ENCODE measurements at places on chromosomes 4 and X.

DNA sequence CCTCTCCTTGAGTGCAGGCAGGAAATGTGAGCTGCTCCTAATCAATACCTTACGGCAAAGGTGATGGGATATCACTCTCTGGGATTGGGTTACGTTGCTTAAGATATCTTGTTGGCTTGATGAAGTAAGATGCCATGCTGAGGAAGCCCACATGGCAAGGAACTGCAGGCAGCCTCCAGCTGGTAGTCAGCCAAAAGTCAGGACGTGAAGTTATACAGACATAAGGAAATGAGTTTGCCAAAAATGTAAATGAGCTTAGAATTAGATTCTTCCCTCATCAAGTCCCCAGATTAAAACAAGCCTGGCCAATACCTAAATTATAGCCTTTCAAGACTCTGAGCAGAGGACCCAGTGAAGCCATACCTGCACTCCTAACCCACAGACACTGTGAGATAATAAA lies 155.0 kb downstream of the QDPR start:
- DNase-seq = no peak

DNA sequence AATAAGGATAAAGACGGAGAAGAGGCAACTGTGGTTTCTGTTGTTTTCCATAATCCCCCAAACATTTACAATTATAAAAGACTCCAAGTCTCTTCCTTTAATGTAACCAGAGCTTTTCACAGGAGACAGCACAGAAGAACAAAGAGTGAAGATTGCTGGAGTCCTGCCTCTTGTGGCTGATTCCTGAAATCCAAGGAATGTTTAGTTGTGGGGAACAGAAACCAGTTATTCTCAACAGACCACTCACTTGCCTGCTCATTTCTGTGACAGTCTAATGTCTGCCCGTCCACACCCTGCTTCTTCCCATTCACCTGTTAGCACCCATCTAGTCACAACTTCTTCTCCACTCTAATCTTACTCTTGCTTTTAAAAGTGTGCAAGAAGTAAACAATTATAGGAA lies 12.1 kb downstream of the TEX13B start:
- DNase-seq = no peak

DNA sequence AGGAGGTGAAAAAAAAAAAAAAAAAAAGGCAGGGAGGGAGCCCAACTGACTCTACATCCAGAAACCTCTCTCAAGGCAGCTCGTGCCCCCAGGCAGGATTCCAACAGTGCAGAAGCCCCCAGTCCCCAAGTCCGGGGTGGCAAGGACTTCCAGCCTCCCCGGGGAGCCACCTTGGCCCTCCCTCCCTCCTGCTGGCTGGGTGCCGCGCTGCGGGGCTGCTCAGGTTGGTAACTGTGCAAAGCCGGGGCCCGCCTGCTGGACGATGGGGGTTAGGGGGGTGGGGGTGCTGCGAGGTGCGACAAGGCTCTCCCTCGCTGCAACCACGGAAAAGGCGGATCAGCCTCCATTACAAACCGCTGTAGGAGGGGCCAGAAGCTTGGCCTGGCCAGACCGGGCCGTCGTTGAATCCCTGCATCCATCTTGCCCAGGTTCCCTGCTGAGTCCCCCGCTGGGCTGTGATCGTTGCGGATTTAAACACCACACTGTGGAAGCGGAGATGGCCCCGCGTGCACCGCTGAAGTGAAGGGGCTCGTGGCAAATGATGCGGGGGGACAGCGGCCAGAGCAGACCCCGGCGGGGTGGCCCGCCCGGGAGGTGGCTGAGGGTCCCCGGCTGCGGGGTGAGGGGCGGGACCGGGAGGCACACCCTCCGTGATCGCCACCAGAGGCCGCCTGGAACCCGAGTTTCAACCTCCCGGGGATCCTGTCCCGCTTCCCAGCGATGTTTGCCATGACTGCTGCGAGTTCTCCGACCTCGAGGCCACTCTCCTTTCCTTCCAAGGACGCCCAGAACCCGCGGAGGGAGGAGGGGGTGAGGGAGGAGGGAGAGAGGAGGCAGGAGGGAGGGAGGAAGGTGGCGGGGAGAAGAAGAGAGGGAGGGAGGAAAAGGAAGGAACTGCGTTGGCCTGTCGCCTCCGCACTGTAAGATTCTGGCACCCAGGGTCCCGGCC lies 58.0 kb upstream of the DDX3X start:
- DNase-seq = peak; percentile 25

- DNase-seq = no peak
Measured at GRCh38 chr4:147370473-147370872, 110.4 kb upstream of the EDNRA start.

- no peak for DNase-seq
Measured at GRCh38 chr4:7546809-7547367, 112.2 kb upstream of the PSAPL1 start.

DNA sequence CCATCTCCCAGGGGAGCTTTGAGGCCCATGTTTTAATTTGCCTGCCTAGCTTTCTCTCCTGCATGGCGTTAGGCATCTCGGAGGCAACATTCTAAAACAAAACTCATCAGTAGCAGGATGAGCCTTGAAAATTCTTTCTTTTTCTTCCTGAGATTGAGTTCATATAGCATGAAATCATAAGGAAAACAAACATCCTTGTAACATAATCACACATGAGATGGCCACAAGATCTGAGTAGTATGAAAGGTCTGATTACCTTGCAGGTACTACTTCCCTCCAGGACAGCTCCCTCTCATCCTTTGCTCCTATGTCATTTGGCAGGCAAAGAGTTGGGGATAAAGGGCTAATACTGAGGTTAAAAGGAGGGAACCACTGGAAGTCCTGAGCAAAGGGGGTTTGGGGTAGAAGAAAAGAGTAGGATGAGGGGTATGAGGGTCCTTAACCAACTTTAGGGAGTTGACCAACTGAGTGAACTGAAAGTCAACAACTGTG lies 37.5 kb upstream of the CXCL8 start:
- no peak for DNase-seq

- DNase-seq = no peak
Measured at GRCh38 chrX:16089086-16089485, 34.3 kb upstream of the GRPR start.

GRCh38 chr4:7892212-7893019 lies 47.2 kb downstream of the AFAP1 start:
- no peak for DNase-seq
